Bronchus fibroblast of lung (primary cell): ENCODE measurements at places on chromosomes 4 and X. TPM values are rescaled to one million over a fixed set of nuclear protein-coding genes. Genes with fewer than 3 reads are reported as not detected.

The SLC9B1 gene
- total RNA-seq, result 0.30 TPM in 1 of 2 replicates, not detected in the other

The NSG1 gene
- total RNA-seq, result 0.59 and 0.84 TPM in 2 replicates

The FAAH2 gene
- not detected in 2 replicates for total RNA-seq

The SHISA3 gene
- total RNA-seq, result 2.2 and 2.7 TPM in 2 replicates

The SHROOM2 gene
- 10.3 and 13.3 TPM in 2 replicates for total RNA-seq

The FGA gene
- not detected in 2 replicates for total RNA-seq

The SFRP2 gene
- total RNA-seq, result 1.2 and 3.2 TPM in 2 replicates

The ADAM29 gene
- not detected in 2 replicates for total RNA-seq

The OCIAD1 gene
- total RNA-seq, result 96.8 and 123 TPM in 2 replicates

The CXCL11 gene
- not detected in 2 replicates for total RNA-seq

The PNMA6A gene
- 1.8 and 3.1 TPM in 2 replicates for total RNA-seq

The NAT8L gene
- under 0.01 TPM in 1 of 2 replicates, not detected in the other for total RNA-seq

The ZNF674 gene
- 1.7 and 1.8 TPM in 2 replicates for total RNA-seq

The RBM47 gene
- total RNA-seq, result 0.30 and 0.50 TPM in 2 replicates

The NXF2B gene
- total RNA-seq, result not detected in 2 replicates

The EIF2S3 gene
- 131 and 139 TPM in 2 replicates for total RNA-seq

The PRRG1 gene
- total RNA-seq, result 4.8 and 6.7 TPM in 2 replicates

The C4orf50 gene
- total RNA-seq, result not detected in 2 replicates

The PHEX gene
- 0.45 and 0.50 TPM in 2 replicates for total RNA-seq

The IQCM gene
- total RNA-seq, result not detected in 2 replicates

The CYBB gene
- total RNA-seq, result not detected in 2 replicates

The RBMXL3 gene
- total RNA-seq, result not detected in 2 replicates

The SPIN2A gene
- total RNA-seq, result 0.15 and 0.67 TPM in 2 replicates

The GPM6B gene
- 9.4 and 13.2 TPM in 2 replicates for total RNA-seq

The CCSER1 gene
- not detected in 2 replicates for total RNA-seq

The SOX3 gene
- 0.15 and 0.67 TPM in 2 replicates for total RNA-seq

The SEC24D gene
- 84.1 and 85.6 TPM in 2 replicates for total RNA-seq

The SERTM2 gene
- not detected in 2 replicates for total RNA-seq

The SYP gene
- total RNA-seq, result 0.15 and 0.17 TPM in 2 replicates

The NSUN7 gene
- total RNA-seq, result 0.67 and 0.74 TPM in 2 replicates

The HSFX3 gene
- total RNA-seq, result not detected in 2 replicates

The SLC2A9 gene
- 0.17 and 0.89 TPM in 2 replicates for total RNA-seq

The CAPN6 gene
- under 0.01 and 0.30 TPM in 2 replicates for total RNA-seq

The ABLIM2 gene
- under 0.01 TPM in 1 of 2 replicates, not detected in the other for total RNA-seq

The S100P gene
- total RNA-seq, result not detected in 2 replicates

The KCTD8 gene
- not detected in 2 replicates for total RNA-seq

The TCEAL6 gene
- total RNA-seq, result not detected in 2 replicates

The VCX gene
- total RNA-seq, result not detected in 2 replicates

The EDA2R gene
- 2.8 and 3.2 TPM in 2 replicates for total RNA-seq

The SYN1 gene
- 0.30 and 0.50 TPM in 2 replicates for total RNA-seq

The STATH gene
- total RNA-seq, result not detected in 2 replicates

The CCKAR gene
- total RNA-seq, result not detected in 2 replicates

The SSX1 gene
- not detected in 2 replicates for total RNA-seq

The MSL3 gene
- 19.3 and 20.5 TPM in 2 replicates for total RNA-seq

The CT55 gene
- not detected in 2 replicates for total RNA-seq

The ADGRG2 gene
- under 0.01 TPM in 2 replicates for total RNA-seq

The MAOA gene
- total RNA-seq, result 45.0 and 45.4 TPM in 2 replicates

The ERCC6L gene
- total RNA-seq, result 7.4 and 9.4 TPM in 2 replicates

The ARR3 gene
- not detected in 2 replicates for total RNA-seq

The SLC7A11 gene
- total RNA-seq, result 8.8 and 10.9 TPM in 2 replicates
